ENCODE measurements at places on chromosomes 1 and 21.

GRCh38 chr1:86582161-86582560, 35.3 kb downstream of the CLCA4 start:
- no peak for DNase-seq

DNA sequence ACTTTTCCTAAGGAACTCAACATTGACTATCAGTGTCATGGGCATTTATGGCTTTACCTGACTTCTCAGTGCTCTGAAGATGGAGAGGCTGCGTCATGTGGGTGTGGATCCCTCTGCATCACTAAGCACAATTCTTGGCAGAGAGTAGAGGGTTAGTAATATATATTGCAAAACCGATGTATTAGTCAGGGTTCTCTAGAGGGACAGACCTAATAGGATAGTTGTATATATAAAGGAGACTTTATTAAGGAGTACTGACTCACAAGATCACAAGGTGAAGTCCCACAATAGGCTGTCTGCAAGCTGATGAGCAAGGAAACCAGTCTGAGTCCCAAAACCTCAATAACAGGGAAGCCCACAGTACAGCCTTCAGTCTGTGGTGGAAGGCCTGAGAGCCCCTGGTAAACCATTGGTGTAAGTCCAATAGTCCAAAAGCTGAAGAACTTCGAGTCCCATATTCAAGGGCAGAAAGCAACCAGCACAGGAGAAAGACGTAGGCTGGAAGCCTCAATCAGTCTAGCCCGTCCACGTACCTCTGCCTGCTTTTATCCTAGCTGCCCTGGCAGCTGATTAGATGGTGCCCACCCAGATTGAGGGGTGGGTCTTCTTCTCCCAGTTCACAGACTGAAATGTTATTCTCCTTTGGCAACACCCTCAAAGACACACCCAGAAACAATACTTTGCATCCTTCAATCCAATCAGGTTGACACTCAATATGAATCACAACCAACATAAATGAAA, 159.7 kb upstream of the NRIP1 start:
- DNase-seq: no peak

- peak; percentile 58 for DNase-seq
These were observed 70.2 kb downstream of the SH3GLB1 start for GRCh38 chr1:86774305-86775295.

GRCh38 chr1:2306151-2306978, 78.2 kb downstream of the SKI start:
- DNase-seq: no peak

GRCh38 chr1:19535214-19535613, 49.9 kb upstream of the CAPZB start:
- DNase-seq: no peak

GRCh38 chr1:43882763-43883162, 50.8 kb upstream of the ARTN start:
- no peak for DNase-seq

- DNase-seq: peak; percentile 73
These were observed 19.0 kb upstream of the L1TD1 start for GRCh38 chr1:62175568-62176179.

DNA sequence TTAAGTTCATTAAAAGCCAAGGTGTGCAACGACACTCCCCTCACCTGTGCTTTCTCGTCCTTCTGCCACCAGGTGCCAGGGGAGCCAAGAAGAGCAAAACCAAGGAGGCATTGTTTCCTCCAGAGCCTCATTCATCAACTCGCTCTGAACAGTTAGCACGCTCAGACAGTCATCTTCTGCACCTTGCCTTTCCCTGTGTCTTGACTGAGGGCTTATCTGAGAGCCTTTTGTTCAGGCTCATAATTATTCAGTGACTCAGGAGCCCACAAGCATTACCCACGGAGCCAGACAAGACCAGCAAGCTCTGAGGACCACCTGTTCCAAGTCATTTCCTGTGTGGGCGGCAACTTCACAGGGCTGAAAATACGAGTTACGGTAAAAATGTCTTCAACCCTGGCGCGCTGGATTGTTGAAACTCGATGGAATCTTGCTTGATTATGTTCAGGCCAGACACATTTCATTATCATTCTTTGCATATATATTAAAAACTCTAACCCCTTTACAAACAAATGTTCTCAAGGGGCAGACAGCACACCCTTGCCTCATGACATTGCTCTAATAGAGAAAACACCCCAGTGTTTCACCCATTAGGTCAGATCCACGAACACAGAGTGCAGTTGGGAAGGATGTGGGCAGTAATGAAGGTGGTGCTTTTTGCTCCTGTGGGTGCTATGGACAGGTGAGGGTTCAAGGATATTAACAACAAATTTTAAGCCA, 89.7 kb upstream of the RUNX1 start:
- peak; percentile 79 for DNase-seq

- DNase-seq: no peak
These were observed 210.3 kb downstream of the ST6GALNAC3 start for GRCh38 chr1:76284842-76285241.

DNA sequence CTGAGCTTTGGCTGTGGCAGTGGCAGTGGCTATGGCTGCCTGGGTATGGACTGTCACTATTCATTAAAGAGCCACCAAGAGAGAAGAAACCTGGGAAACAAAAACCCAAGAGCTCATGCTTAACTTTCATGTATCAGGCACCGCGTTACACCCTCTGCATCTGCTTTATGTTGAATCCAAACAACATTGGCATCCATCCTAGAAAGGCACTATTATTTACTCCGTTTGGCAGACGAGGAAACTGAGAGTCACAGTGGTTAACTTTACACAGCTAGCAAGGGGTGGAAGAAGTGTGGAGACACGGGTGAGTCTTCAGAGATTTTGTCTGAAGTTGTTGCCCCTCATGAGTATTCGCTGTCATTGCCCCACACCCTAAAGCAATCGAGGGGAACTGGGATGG, 63.8 kb downstream of the PLXNA2 start:
- no peak for DNase-seq

DNA sequence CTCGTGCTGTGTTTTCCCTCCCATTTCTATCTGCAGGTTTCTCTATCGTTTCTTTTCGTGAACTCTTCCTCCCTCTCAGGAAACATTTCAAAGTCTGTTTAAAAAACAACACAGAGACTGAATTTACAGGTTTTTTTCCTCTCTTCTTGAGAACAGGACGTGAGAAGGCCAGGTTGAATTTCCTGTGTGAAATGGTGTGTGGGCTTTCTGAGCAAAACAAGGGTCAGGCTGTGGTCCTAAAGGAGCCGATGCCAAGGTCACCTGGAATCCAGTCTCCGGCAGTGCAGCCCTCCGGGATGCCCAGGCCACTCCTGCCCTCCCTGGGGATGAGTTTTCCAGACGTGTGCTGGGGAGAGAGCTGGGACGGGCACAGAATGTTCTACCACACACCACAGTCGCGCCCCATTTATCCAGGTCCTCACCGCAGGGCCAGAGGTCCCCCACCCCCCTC, 62.7 kb upstream of the RUNX3 start:
- no peak for DNase-seq

DNA sequence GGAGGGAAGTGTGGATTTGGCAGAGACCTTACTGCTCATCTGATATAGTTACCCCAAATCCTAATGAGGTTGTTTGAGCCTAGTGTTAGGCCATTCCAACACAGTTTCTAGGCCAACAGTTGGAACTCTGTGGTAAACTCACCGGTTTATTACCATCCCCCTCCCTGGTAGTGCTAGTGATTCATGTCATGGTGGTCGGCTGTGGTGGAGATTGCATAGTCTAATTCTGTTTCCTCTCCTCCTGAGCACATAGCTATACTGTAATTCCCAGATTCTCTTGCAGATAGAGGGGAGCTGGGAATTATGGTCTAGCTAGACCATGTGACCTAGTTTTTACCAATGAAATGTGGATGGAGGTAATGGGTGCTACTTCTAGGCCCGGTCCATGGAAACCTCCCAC, 123.7 kb upstream of the KIF26B start:
- DNase-seq: no peak
